ENCODE measurements at places on chromosomes 5 and 9. TPM values are rescaled to one million over a fixed set of nuclear protein-coding genes. Genes with fewer than 3 reads are reported as not detected.

DNA sequence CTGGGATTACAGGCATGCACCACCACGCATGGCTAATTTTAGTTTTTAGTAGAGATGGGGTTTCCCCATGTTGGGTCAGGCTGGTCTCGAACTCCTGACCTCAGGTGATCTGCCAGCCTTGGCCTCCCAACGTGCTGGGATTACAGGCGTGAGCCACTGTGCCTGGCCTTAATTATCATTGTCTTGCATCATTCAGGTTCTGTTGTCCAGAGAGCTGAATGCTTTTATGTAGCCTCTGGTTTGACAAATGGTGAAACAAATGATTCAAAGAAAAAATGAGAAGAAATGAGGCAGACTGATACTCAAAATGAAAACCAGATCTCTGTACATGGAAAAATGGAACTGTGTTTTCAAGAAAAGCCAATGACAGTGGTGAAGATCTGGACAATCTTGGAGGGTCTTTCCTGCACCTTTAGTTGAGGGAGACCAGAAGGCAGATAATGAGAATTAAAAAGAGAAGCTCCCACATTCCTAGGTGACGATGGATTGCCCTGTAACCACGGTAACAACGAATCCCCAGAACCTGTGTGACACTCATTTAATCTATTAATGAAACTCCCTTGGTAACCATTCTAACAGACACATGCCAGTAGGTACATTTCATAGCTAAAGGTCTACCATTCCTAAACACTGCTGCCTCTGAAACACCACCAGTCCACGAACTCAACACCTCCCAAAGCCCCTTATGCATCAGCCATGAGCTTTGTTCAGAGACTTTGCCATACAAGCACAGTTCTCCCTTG lies 1.6 kb downstream of the TEX48 start:
- no peaks in the 10 kb centered on the region for H3K27me3 ChIP-seq
- no peak for DNase-seq
- no peaks in the 10 kb centered on the region for H3K4me1 ChIP-seq
- no peak overlapping the region for H3K4me3 ChIP-seq
- no peak overlapping the region for H3K27ac ChIP-seq

The BTNL8 gene
- 0.32 TPM for total RNA-seq

The FBXW2 gene
- total RNA-seq = 33.1 TPM

The CCL19 gene
- 6.5 TPM for total RNA-seq

The CCL21 gene
- 22.3 TPM for total RNA-seq
